Fibroblast of skin of left quadriceps (primary cell): ENCODE measurements at places on chromosomes 7 and 10.

DNA sequence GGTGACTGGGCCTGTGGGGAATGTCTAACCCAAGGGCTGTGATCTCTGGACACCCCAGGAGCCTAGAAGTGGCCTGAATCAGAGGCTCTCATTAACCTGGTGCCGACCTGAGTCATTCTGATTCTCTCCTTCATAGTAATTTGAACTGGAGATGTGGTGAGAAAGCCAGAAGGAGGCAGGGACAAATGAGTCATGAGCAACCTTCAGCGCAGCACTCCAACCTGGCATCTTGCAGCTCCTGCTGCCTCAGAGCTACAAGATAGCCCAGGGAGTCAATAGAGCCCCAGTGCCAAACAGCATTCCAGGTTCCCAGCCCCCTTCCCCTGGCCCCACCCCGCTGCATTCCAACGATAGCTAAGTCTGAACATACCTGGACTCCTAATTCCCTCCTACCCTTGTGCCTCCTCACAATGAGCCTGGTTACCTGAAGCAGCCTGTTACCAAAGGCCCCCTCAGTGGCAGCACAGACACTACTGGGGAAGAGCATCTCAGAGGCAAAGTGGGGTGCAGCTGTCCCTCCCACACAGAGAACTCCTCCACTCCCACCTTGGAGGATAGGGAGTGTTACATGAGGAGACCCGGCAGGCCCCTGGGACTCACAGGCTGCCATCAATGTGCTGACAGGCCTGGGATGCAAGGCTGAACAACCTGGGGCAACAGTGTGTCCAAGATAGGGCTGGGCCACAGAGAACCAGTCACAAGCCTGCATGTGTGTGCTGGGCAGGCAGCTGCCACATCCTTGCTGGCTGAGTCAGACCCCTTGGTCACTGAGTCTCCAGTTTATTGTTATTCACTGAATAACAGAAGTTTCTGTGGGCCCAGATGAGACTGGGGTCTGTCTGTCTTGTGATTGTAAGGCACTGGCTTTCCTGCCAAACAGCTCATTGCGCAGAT is 76.8 kb upstream of the LEP start:
- DNase-seq = peak; percentile 4

GRCh38 chr10:86945361-86946212 is 11.8 kb downstream of the MMRN2 start:
- no peak for DNase-seq

GRCh38 chr10:1022413-1022812 is 3.2 kb downstream of the IDI2 start:
- DNase-seq = no peak

- no peak for DNase-seq
These were observed 406.9 kb downstream of the SFMBT2 start for GRCh38 chr10:7003831-7004395.

GRCh38 chr10:71621231-71622153 is 98.1 kb downstream of the C10orf105 start:
- DNase-seq = no peak
